Activated gamma-delta T cell (primary cell): ENCODE measurements at places on chromosomes 7 and 10.

DNA sequence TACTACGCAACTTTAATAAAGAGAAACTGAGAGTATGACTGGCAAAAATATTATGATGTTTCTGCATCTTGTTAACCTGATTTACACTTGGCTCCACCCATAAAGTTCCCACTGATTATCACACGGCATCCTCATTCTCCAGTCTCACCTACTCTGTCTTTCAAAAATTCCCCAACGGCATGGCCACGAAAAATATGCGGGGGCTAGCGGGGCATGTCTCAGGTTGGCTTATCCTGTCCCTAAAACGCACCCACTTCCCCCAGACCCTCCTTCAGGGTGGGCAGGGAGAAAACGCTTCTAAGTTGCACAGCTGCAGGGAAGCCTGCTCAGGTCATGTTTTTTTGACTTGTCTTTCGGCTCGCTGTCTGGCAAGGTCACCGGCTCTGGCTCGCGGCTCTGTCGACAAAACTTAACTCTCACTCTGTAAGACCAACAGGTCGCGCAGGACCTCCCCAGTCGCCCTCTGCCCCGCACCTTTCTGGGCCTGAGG, 3.8 kb downstream of the CDK6 start:
- DNase-seq: no peak

DNA sequence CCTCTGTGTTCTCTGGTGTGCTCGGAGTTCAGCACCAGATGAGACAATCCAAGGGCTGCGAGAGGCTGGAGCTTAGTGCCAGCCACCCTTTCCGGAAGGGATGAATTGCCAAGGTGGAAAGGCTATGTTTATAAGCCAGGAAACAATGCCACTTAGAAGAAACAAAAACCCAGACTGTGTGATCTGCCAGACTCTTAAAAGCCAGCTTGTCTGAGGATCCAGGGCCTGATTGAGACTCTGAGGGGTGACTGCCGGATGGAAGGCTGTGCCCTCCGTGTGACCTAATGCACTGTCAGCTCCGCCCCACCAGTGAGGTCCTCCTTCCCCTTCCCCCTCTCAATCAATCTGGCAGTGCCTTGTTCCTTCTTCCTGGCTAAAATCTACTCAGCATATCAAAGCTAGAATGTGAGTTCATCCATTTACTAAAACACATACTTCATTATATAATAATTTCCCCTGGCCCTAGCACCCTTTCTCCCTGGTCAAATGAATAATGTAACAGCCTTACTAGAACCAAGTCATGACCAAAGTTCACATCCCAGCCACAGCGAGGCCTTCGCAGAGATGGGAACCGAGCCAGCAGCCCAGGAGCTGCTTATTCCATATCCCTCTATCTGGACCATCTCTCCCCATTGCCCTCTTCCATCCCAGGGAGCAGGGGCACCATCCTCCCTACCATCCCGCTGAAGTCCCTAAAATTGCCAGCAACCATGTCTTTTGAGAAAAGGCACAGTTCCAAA, 25.5 kb downstream of the FAM107B start:
- no peak for DNase-seq

DNA sequence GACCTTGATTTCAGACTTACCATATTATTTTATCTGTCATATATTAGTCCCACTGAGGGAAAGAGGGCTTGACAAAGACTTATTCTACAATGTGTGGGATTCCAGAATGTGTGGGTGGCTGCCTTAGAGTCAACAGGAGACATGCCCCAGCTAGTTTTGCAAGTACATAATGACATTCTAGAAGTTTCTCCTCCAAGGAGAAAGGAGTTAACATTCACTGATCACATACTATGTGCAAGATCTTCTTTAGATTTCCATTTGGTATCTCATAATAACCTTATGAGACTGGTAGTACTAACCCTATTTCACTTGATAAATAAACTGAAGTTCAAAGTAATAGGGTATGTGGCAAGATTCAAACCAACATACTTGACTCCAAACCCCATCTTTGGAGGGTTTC, 25.2 kb downstream of the IRF5 start:
- no peak for DNase-seq

- no peak for DNase-seq
Measured at GRCh38 chr10:6769704-6770417, 189.8 kb upstream of the PRKCQ start.

DNA sequence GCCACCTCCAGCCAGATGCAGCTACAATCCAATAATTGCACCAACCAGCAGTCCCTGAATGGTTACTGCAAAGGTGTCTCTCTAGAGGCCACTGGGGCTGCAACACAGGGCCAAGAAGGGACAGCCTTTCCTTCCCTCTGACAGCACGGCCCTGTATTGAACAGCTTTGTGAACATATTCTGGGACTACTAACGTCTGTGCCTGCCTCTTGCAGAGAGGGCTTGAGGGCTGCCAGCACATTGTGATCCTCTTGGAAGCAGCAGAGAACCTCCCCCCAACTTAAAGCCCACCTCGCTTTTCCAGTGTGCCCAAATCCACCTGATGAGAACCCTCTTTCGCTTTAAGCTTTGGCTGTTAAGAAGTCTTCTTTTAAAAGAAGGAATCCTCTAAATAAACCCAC, 415.9 kb downstream of the RPS24 start:
- DNase-seq: no peak

GRCh38 chr7:128041203-128041602, 10.0 kb upstream of the LRRC4 start:
- no peak for DNase-seq

GRCh38 chr7:132646052-132646451, 69.8 kb upstream of the PLXNA4 start:
- DNase-seq: no peak

GRCh38 chr10:96655461-96656197, 64.7 kb downstream of the PIK3AP1 start:
- no peak for DNase-seq

GRCh38 chr7:71009636-71010035, 122.3 kb upstream of the GALNT17 start:
- no peak for DNase-seq

GRCh38 chr10:75294518-75294865, 58.7 kb upstream of the COMTD1 start:
- DNase-seq: no peak

GRCh38 chr7:121083138-121083789, 94.8 kb downstream of the CPED1 start:
- no peak for DNase-seq

- DNase-seq: no peak
Measured at GRCh38 chr7:77866370-77866769, 67.8 kb downstream of the PHTF2 start.

DNA sequence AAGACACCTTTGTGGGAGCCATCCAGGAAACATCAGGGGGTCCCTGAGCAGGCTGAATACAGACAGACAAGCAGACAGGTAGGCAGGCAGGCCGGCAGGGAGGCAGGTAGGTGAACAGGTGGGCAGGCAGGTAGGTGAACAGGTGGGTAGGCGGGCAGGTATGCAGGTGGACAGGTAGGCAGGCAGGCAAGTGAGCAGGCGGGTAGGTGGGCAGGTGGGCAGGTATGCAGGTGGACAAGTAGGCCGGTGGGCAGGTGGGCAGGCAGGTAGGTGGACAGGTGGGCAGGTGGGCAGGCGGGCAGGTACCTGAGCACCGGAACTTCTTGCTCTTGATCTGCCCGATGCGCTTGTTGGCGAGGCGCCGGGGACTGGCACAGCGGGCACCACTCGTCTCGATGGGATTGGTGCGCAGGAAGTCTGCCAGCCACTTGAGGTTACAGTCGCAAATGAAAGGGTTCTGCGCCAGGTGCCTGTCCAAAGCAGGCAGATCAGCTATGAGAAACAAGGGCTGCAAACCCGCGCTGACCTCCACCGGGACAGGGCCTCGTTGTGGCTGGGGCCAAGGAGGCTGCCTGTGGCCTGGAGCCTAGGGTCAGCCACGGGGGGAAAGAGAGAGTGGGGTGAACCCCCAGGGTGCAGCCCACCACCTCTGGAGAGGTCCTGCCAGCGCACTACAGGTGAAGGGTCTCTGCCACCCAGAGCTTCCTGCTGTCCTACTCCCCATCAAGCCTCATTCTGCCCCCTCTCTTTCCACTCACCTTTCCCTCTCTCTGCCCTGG, 136.9 kb downstream of the SLIT1 start:
- no peak for DNase-seq
